ENCODE measurements at places on chromosomes 6 and 20.

- peak; percentile 66 for DNase-seq
Observed at GRCh38 chr6:164085091-164086075, 670.9 kb downstream of the QKI start.

DNA sequence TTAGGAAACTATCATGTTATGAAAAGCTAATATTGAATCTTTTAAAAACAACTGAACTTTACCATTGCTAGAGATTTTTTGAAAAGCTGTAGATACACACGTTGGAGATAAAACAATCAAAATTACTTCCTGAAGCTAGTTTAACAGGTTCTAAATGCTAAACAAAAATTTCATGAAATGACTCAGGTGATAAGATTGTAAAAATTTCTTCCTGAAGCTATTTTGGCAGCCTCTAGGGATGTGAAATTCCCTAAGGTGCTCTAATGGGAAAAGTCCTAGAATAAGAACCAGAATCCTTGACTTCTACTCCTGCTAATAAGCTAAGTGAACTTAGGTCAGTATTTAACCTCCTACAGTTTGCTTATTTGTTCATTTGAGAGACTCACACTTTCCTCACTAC lies 8.5 kb downstream of the GCM2 start:
- DNase-seq: no peak

DNA sequence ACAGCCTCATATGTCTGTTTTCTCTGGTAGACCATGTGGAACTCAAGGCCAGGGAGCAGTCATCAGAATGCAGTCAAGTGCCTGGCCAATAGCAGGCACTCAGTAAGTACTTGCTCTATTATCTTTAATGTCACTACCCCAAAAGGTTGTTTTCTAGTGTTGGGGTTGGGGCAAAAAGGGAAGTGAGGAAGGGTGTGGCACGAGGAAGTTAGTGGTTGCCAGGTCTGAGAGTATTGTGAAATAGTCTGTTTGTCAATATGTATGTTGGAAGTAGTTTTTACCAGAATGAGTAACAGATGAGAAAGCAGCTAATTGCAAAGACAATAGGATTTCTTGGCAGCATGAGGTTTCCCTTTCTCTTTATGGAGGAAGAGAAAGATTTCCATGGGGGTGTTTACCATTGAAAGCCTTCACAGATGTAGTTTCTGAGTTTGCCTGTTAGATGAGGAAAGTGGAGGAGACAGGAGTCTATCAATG lies 59.5 kb upstream of the ARMH2 start:
- peak; percentile 8 for DNase-seq

GRCh38 chr6:44401138-44401537 lies 13.6 kb downstream of the CDC5L start:
- DNase-seq: no peak

GRCh38 chr6:150857945-150858308 lies 7.6 kb upstream of the MTHFD1L start:
- DNase-seq: no peak

DNA sequence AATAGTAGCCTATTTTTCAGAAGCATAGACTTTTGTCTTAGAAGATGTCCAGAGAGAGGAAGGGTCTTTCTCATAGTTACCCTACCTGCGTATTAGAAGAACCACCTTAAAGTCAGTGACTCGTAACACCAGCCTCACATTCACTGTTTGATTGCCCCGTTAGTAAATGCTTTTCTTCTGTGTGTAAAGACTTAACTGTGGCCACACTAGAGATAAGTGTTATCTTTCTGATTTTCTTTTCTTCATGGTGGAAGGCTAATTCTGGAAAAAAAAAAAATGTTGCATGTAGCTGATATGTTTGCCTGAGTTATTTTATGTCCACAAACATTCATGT lies 83.9 kb downstream of the SAMD3 start:
- no peak for DNase-seq

- no peak for DNase-seq
Observed at GRCh38 chr6:25746968-25747367, 7.6 kb upstream of the SLC17A4 start.

GRCh38 chr6:71388068-71388744 lies 99.6 kb downstream of the OGFRL1 start:
- DNase-seq: no peak

DNA sequence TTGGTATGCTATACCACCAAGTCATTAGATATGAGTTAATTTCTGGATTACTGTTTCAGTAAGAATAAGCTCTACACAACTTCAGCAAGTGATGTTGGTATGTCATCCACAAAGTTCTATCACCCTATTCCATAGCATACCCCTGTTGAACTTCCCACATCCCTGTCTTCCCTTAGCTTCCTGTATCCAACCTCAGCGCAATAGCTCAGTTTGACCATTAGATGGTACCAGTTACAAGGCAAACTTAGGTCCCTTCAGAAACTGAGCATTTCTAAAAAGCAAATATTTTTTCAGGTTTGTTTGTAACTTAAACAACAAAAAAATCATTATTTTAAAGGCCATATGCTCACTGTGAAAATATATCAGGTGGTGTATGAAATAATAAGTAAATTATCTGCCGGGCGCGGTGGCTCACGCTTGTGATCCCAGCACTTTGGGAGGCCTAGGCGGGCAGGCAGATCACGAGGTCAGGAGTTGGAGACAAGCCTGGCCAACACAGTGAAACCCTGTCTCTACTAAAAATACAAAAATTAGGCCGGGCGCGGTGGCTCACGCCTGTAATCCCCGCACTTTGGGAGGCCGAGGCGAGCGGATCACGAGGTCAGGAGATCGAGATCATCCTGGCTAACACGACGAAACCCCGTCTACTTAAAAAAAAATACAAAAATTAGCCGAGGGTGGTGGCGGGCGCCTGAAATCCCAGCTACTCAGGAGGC lies 8.8 kb upstream of the MOG start:
- peak; percentile 28 for DNase-seq

- no peak for DNase-seq
Observed at GRCh38 chr6:7188492-7188891, 80.7 kb downstream of the RREB1 start.

DNA sequence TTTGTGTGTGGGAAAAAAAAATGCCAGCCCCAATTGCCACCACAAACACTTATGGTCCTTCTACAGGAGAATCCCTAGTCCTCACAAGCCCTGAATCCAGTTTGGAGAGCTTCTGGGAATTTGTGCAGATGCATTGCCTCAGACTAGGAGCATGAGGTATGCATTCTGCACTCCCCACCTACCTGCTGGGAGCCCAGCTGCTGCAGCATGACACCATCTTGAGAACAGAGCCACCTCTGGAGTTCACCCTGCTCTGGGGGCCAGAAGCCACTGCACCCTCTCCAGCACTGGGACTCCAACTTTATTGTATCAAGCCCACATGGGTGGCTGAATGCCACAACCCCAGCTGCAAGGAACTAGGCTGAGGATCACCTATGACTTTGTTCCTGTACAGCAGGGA lies 568.5 kb upstream of the ID4 start:
- no peak for DNase-seq

DNA sequence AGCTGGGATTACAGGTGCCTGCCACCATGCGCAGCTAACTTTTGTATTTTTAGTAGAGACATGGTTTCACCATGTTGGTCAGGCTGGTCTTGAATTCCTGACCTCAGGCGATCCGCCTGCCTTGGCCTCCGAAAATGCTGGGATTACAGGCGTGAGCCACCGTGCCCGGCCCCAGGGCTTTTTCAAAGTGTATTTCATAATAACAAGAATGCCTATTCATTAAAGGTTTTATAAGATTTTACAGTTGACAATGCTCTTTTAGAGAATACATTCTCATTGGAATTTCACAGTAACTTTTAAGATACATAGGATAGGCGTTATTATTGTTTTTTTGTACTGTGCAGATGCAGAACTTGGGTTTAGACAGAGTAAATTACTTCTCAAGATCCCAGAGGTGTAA lies 52.6 kb upstream of the PTPRK start:
- no peak for DNase-seq

DNA sequence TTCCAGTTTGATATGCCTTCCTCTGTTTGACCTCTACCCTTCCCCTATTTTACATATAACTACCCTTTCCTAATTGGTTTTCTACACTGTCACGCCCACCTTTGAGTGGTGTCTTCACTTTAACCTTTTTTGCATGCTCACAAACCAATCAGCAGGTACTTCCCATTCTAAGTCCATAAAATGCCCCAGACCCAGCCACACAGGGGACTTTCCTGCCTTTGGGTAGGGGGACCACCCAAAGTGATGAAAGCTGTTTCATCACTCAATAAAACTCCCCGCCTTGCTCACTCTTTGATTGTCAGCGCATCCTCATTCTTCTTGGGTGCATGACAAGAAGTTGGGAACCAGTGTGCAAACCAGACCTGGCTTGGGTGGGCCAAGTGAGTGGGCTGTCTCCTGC lies 20.5 kb upstream of the SNRPC start:
- no peak for DNase-seq

GRCh38 chr6:7252390-7252789 lies 60.6 kb downstream of the SSR1 start:
- no peak for DNase-seq

GRCh38 chr6:47447722-47448121 lies 29.9 kb upstream of the CD2AP start:
- DNase-seq: no peak

- peak; percentile 13 for DNase-seq
Observed at GRCh38 chr6:137661601-137662000, 167.4 kb upstream of the OLIG3 start.

DNA sequence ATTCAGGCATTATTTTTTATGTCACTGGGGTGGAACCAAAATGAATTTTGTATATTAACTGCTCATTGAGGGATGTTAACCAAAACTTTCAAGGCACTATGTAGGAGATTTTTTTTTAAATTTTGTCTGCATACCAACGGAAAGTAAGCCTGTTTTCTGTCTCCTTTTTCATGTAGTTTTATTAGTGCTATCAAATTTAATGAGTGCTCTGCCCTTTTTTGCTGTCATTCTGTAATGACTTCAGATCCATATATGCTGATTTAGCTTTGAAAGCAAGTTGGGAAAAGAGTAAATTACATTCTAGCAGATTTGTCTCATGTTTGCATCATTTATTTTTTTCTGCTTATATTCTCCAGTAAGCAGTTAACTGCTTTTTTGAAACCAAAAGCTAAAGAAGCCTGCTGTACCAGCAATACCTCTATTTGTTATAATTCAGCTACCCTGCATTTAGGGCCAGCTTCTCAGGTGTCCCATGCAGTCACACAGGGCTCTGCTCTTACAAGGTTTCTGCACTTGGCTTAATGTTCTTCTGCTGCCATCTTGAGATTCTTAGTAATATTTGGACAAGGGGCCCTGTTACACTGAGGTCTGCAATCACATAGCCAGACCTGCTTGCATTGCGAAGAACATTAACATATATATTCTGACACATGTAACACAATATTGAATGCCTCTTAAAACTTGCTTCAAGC lies 429.0 kb downstream of the UTRN start:
- no peak for DNase-seq

- peak; percentile 89 for DNase-seq
Observed at GRCh38 chr6:73983367-73983766, 287.4 kb downstream of the CD109 start.

GRCh38 chr6:72040111-72040510 lies 153.8 kb downstream of the RIMS1 start:
- no peak for DNase-seq

GRCh38 chr6:24901698-24902328 lies 33.9 kb downstream of the RIPOR2 start:
- no peak for DNase-seq

DNA sequence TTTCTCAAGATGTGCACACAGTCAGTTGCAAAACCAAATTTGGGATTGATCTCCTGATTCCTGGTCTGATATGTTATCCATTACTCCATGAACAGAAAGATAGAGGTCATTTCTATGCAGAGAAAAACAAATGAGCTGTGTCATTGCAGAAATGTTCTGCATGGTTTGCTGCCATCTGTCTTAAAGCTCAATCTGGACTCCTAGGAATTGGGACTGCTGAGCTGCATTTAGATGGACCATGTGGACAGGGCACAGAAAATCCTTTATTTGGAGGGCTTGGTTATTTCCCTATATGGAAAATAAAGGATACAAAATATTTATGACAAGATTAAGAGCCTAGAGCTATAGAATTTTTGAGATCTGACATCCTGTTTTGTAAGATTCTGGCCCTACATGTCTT lies 91.3 kb downstream of the ADGRB3 start:
- DNase-seq: no peak

DNA sequence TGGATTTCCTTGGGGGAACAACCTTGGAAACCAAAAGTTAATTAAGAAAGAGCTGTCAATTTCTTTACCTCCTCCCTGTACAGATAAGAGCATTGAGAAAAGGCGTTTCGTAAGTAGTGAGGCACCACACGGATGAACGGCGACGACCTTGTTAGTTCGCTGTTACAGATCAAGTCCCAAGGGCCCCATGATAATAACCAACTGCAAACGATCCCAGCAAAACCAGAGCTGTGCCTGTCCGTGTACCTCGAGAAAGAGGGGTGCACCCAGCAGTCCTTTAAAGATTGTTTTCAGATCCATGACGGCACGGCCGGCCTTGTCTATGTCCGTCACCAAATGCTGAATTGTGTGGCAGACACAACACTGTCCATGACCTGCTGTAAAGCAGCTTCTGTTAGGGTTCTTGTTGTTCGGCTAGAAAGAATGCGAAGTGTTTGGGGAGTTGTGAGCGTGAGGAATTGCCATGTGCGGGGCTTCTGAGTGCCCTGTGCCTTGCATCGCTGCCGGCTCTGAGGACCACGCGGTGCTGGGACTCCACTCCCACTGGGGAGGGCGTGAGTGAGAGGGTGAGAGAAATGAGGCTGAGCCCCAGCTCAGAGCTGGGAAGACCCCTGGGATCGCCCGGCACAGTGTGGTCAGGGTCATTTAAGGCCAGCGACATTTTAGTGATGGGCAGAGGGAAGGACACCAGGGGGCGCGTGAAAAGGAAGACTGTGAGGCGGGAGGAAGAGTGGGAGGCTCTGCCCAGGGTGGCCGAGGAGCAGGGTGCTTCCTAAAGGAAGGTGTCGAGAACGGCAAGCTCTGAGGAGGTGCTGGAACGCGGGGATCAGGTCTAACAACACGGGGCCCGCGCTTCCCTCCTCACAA lies 136.8 kb upstream of the RPS6KA2 start:
- DNase-seq: no peak

DNA sequence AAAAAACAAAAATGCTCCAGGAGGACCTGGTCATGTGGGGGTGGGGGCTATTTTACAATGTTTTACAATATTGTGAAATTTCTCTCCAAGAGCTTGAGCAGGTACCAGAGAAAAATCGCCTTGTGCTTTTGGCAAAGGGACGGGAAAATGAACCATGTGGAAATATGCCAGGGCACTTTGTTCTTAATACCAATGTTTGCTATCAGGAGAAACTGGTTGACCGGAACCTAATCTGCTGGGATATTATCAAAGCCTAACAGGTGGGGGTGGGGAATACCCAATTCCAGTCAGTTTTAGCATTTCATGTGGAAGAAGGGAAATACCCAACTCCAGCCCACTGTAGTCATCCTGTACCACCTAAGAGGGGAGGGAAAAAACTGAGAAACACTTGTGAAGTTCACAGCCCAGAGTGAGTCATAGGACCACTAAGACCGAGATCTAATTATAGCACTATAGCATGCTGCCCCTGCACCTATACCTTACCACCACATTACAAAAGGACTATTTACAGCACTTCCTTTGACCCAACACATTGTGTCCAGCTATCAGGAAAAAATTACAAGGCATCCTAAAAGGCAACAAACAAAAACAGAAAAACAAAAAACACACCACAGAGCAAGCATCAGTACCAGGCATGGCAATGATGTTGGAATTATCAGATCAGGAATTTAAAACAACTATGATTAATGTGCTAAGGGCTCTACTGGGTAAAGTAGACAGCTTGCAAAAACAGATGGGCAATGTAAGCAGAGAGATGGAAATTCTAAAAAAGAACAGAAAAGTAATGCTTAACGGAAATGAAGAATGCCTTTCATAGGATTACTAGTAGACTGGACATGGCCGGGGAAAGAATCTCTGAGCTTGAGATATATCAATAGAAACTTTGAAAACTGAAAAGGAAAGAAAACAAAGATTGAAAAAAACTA lies 84.1 kb upstream of the POPDC3 start:
- peak; percentile 23 for DNase-seq

GRCh38 chr6:134111062-134111677 lies 58.7 kb upstream of the SLC2A12 start:
- DNase-seq: peak; percentile 43
